GM23248 (cell line): ENCODE measurements at places on chromosomes 12 and 14.

DNA sequence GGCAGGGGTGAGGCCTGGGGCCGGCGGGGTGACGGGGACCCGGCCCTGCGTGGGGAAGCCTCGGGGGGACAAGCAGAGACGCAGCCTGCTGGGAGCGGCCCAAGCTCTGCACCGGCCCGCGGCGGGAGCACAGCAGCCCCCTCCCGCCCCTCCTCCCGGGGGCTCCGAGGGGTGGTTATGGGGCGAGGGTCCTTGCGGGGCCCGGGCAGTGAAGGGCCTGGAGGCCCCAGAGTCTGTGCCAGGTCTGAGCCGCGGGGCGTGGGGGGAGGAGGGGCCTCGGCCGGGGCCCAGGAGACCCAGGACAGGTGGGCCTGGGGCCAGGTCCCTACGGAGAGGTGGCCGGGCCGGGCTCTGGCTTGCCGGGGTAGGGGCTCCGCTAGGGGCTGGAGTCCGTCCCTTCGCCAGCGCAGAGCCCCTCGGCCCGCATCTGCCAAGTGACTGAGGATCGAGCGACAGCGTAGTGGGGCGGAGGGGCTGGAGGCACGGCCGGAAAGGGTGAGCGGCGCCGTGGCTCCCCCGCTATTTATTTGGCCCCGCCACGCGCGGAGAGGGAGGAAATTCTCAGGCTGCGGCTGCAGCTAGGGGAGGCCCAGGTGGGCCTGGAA lies 495 bp downstream of the TMEM121 start:
- DNase-seq, result peak; percentile 37

DNA sequence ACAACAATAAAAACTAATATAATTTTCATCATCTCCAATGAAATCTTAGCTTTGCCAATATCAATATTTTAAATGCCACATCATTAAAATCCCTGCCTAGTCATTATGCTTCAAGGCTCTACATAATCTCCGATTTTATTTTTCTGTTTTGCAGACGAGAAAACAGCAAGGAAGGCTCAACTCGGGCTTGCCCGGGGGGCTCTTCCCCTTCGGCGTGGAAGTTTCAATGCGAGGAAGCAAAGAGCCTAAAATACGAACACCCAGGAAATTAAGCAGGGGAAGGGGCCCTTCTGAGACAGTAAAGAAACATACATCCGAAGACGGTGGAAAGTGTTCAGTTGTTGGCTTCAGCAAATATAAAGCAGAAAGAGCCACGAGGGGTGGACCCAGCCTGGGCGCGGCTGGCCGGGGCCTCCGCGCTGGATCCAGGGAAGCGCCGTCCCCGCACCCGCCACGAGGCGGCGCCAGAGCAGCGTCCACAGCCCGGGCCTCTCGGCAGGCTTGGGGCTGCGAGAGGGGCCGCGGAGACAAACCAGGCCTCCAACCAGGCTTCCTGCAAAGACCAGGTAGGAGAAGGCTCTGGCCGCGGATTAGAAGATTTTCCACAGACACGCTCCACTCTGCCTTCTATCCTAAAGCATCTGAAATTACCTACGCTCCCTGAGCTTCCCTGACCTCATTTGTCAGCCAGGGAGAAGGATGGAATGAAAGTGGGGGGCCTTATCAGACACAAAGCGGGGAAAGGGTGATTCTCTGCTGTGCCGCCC lies 77.2 kb downstream of the SERPINA3 start:
- peak; percentile 72 for DNase-seq

GRCh38 chr14:70189456-70190077 lies 816 bp upstream of the SLC8A3 start:
- DNase-seq, result no peak

DNA sequence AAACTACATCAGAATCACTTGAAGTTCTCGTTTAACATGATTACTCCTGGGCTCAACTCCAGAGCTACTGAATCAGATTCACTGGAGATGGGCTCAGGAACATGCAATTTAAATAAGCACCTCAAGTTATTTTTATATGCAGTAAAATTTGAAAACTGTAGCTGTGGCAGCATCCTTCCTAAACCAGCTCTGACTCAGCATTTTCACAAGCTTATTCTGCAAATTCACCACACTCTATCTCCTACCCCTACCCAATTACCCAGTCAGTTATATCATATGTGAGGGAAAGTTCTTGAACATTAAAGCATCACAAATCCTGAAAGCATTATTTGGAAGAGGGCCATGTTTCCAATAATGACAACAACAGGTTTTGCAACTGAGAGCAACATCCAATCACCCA lies 24.2 kb upstream of the LRRC9 start:
- no peak for DNase-seq

- peak; percentile 77 for DNase-seq
These were observed 44.9 kb upstream of the STRAP start for GRCh38 chr12:15837141-15837790.

DNA sequence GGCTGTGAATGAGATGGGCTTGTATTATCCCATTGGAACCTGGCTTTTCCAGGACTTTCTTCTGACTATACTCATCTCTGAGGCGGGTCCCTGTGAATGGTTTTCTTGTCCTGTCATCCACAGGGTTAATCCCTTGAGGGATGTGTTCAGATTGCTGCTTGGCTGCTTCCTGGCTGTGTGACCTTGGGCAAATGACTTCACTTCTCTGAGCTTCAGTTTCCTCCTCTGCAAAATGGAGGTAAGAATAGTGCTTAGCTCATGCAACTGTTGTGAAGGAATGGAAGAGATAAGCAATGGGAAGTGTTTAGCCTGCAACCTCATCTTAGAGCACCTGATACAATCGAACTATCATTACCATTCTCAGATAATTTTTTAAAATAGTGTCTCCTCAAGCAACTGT lies 32.1 kb upstream of the PPP1CC start:
- DNase-seq, result no peak

- DNase-seq, result no peak
These were observed 168.7 kb downstream of the TTC7B start for GRCh38 chr14:90647473-90648005.

GRCh38 chr12:65123435-65124063 lies 2.4 kb upstream of the WIF1 start:
- peak; percentile 71 for DNase-seq

- peak; percentile 84 for DNase-seq
These were observed 36.0 kb downstream of the EGLN3 start for GRCh38 chr14:33914676-33915516.

- DNase-seq, result no peak
These were observed 486.1 kb downstream of the GLT1D1 start for GRCh38 chr12:129339336-129339735.

- peak; percentile 70 for DNase-seq
These were observed 196.9 kb upstream of the NOVA1 start for GRCh38 chr14:26794731-26795130.

- peak; percentile 76 for DNase-seq
These were observed 194.6 kb upstream of the KRR1 start for GRCh38 chr12:75705749-75706711.

DNA sequence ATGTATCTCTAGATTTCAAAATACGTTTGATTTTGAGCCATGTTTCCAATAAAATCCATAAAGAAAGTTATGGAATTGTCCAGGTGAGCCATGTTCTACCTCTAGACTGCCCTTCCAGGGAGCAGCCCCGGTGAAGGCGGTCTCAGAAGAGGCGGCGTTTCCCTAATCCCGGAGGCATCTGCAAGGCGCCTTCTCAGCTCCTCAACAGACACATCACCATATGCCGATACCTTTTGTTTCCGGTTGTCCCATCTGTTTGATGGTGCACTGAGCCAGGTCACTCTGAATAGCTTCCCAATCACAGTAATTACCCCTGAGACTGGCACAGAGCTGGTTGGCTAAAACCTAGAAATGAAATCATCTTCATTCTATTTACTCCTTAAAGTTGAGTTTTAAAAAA lies 305.5 kb upstream of the FKBP4 start:
- DNase-seq, result no peak

- no peak for DNase-seq
These were observed 73.3 kb downstream of the NCOR2 start for GRCh38 chr12:124493809-124494750.

DNA sequence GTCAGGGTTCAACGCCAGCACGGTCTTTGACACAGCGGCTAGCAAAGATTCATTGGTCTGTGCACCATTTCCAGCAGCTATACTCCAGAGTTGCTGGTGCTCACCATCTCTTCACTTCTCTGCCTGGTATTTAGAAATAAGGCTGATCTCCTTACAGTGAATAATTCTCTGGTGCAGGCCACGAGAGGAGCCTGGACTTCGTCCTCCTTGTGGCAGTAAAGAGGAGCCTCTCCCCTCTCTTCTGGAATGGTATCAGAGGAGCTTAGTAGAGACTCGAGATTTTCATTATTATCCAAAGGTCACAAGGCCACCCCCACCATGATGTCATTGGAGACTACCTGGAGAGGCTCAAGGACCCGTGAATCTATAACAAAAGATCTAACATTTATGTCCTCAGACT lies 30.8 kb upstream of the BCL2L14 start:
- DNase-seq, result no peak

- no peak for DNase-seq
These were observed 158.9 kb upstream of the PLEKHG7 start for GRCh38 chr12:92543840-92544239.

DNA sequence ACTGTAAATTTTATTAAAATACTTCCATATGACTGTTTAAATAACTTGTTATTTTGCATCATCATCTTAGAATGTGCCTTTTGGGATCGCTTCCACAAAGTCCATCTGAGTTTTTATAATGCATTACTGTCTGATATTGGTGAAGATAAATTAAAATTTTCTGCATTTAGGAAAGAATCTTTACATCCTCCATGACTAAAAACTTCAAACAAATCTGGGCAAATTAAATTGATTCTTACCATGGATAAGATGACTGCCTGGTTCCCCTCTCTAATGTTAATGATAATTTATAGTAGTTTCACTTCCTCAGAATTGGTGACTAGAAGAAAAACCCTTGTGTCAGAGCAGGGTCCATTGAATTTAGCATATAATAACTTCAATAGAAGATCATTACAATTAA lies 94.7 kb upstream of the SLC38A4 start:
- DNase-seq, result no peak

DNA sequence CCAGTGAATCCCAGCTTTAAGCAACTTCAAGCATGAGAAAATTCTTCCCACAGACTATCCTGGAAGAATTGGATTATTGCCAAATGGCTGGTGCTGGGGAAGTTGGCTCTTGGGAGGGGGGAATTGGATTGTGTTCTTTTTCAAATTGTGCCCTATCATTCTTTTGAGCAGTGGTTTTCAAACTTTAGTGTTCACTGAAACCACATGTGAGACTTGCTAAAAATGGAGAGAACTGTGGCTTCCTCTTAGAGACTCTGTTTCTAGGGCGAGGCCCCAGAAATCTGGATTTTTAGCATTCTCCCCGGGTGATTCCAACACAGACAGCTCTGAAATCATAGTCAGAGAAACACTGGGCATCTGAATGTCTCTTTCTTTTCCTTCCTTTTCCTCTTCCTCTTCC lies 14.3 kb upstream of the OTUB2 start:
- DNase-seq, result peak; percentile 59

GRCh38 chr12:93461503-93461902 lies 5.8 kb upstream of the MRPL42 start:
- DNase-seq, result no peak
